SK-N-SH (cell line): ENCODE measurements at places on chromosomes 7 and 10.

DNA sequence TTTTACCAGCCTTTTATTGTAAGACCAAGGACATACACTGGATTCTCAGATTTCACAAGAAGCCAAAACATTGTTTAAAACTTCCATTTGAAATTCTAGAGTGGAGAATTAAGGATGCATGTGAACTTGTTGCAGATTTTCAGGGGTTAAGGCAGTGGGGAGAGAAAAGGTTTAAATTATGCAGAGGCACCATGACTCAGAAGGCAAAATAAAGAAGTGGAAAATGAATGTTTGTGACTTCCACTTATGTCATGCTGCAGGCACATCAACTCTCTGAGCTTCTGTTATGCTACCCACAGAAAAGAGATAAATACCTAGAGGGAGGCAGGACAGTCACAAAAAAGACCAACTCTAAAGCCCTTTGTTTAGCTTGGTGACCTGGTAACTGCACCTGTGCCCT, 84.4 kb upstream of the BET1 start:
- no peak for DNase-seq
- H3K4me3 ChIP-seq, result no peak overlapping the region
- no peaks in the 10 kb centered on the region for H3K36me3 ChIP-seq
- H3K27ac ChIP-seq, result no peak overlapping the region; the same call in 1 of the 2 replicates
- no peaks in the 10 kb centered on the region for H3K27me3 ChIP-seq
- H3K4me1 ChIP-seq, result peaks cover 11% of the 10 kb centered on the region

DNA sequence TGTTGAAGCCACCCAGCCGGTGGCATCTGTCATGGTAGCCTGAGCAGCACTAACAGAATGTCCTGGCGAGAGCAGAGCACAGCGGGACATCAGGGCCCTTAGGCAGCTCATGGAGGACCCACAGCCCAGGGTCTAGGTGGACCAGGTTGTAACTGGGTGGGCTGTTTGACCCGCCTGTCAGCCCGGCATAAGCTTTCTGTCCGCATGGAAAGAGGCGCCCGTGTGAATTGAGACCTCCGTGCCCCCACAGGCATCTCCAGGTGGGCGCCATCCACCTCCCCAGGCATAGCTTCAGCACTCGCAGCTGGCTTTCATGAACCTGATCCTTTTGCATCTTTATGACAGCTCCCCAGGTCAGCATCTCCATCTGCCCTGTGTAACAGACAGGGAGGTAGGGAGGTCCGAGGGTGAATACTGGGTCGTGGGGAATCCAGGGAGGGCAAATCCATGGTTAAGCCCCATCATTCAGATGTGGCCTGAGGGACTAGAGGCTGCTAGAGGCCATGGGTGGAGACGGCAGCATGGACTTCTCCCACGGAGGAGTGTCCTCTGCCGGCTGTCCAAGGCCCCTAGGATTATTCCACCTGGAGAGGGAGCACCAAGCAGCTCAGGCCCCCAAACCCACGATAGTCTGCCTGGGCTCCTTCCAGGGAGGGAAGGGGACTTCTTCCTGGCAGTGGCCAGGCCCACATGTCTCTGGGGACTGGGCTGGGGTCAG, 371.6 kb upstream of the MKI67 start:
- no peaks in the 10 kb centered on the region for H3K27me3 ChIP-seq
- no peak overlapping the region for H3K4me3 ChIP-seq
- H3K27ac ChIP-seq, result no peak overlapping the region
- DNase-seq, result no peak
- no peaks in the 10 kb centered on the region for H3K36me3 ChIP-seq
- no peaks in the 10 kb centered on the region for H3K4me1 ChIP-seq

DNA sequence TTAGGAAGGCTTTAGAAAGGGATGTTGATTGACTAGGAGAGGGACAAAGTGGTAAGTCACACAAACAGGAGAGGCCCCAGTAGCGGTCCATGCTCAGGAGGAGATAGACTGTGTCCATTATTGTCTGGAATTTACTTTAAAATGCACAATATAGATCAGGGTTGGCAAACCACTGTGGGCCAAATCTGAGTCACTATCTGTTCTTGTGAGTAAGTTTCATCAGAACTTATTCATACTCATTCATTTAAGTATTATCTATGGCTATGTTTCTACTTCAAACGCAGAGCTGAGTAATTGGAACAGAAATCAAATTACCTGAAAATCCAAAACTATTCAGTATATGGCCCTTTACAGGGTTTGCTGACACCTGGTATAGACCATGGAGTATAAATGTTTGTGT, 166.5 kb downstream of the COL28A1 start:
- no peaks in the 10 kb centered on the region for H3K27me3 ChIP-seq
- no peak overlapping the region for H3K4me3 ChIP-seq
- DNase-seq, result no peak

DNA sequence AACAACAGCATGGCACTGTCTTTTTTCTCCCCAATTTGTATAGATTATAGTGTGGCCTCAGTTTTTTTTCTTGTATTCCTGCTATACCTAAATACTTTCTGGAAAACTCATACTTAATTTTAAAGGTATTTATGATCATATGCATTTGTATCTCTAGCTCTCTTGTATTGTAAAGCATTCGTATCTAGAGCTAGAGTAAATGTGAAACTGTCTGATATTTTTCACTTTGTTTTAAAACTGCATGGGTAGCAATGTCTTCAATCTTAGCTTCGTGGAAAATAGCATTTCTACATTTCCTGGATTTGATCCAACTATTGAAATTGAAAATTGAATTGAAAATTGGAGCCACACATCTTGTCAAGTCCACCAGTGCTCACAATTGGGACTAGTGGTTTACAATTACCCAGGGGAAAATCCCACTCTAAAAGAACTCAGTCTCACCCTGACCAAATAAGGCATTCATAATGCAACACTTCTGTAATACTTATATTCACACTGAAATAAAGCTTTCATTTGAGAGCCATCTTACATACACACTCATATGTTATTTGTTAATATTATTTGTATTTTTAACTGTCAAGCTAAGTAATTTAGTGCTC, 51.3 kb upstream of the KLF6 start:
- no peaks in the 10 kb centered on the region for H3K27me3 ChIP-seq
- no peak for DNase-seq
- no peaks in the 10 kb centered on the region for H3K36me3 ChIP-seq
- no peak overlapping the region for H3K4me3 ChIP-seq

- H3K4me3 ChIP-seq, result no peak overlapping the region
- peaks cover 45% of the 10 kb centered on the region for H3K4me1 ChIP-seq
- DNase-seq, result no peak
- no peaks in the 10 kb centered on the region for H3K27me3 ChIP-seq
- peak overlapping the region; percentile 64; the same call in 1 of the 2 replicates for H3K27ac ChIP-seq
Measured at GRCh38 chr7:102874966-102875365, 37.8 kb upstream of the LRRC17 start.

DNA sequence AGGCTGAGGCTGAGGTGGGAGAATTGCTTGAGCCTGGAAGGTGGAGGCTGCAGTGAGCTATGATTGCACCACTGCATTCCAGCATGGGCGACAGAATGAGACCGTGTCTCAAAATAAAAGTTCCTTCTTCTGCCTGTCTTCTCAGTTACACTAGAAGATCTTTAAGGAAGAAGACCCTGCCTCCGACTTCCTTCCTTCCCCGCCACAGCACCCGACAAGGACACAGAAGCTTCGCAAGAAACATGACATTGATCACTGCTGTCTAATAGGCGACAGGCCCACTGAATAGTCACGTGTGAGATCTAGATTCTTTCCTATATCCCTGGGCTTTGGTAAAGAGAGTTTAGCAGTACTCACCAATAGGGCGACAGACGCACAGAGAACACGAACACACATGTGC, 118.2 kb downstream of the PRPF18 start:
- DNase-seq, result no peak
- H3K4me3 ChIP-seq, result no peak overlapping the region
- no peaks in the 10 kb centered on the region for H3K27me3 ChIP-seq
- H3K27ac ChIP-seq, result no peak overlapping the region

DNA sequence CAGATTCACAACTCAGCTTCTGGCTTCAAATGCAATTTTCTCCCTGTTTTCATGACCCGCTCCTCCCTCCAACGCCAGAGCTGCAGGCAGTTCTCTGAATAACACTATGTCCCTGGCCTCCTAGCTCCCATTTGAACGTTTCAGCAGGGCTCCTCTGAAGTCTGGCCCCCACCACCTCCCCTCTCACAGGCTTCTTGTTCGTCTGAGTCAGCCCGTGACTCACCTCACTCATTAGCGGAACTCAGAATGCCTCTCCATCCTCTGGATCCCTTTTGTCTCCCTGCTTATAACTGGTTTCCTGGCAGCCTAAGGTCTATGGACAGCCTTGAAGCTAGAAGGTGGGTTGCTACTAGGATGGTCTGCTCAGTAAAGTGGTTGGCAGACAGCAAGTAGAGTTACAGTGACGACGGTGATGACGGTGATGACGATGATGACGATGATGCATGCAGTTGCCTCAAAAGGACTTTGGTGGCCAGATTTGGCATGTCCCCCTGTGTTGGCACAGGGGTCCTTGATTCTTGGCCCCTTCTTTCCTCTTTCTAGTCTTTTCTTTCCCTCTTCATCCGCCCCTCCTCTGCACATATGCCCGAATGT, 83.3 kb upstream of the MKLN1 start:
- no peak overlapping the region for H3K4me3 ChIP-seq
- H3K36me3 ChIP-seq, result no peaks in the 10 kb centered on the region
- H3K27me3 ChIP-seq, result no peaks in the 10 kb centered on the region

DNA sequence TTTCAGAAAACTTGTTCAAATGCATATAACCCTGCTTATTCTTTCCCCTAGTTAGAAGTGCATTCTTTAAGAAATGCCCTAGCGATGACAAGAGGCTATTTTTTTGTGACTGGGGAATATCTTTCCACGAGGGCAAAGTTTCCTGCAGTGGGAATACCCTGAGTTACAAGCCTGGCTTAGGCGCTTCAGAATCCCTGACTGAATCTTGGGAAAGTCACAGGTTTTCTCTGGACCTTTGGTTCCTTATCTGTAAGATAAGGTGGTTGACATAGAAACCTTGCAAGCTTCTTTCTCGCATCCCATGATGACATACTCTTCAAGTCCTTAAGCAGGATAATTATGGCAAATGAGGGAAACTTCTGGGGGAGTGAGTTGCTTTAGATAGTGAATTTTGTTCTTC, 80.5 kb upstream of the FZD8 start:
- no peak overlapping the region for H3K27ac ChIP-seq
- no peak for DNase-seq
- no peaks in the 10 kb centered on the region for H3K36me3 ChIP-seq
- no peaks in the 10 kb centered on the region; the same call in 1 of the 2 replicates for H3K27me3 ChIP-seq

DNA sequence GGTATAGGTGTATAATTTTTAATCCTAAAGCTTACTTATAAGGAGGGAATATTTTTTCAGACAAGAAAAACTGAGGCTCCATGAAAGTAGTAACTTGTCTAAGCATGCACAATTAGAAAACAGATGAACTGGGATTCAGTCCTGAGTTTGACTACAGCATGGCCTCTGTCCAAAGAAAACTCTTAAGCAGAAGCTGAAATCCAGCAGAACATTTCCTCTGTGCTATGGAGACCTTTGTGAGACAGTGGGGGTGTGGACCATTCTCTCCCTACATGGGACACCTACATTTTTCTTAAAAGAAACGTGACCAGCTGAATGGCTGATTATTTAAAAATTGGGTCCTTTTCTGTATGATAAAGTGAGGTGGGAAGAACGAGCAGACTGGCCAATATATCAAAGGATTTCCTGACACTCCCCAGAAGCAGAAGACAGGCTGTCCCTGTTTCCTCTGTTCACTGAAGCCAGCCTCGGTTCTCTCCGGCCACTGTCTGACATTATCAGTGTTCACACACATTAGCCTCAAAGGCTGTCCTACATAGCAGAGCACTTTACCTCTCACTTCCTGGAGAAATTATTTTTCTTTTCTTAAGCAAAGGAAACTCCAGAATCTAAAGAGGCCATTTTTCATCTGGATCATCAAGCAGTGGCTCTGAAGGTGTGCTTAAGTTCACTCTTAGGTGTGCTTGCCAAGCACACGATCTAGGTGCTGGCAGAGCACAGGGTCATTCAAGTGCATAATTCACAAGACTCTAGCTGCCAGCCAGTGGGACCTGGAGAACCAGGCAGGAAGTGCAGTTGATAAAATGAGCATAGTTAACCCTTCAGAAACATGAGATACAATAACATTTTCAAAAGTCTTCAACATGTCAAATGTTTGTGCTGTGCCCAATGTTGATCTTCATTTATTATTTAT, 40.4 kb upstream of the KIAA1217 start:
- H3K4me3 ChIP-seq, result no peak overlapping the region
- H3K27me3 ChIP-seq, result no peaks in the 10 kb centered on the region
- no peak overlapping the region for H3K27ac ChIP-seq

- no peaks in the 10 kb centered on the region for H3K27me3 ChIP-seq
- no peaks in the 10 kb centered on the region for H3K36me3 ChIP-seq
- no peak for DNase-seq
- no peak overlapping the region for H3K27ac ChIP-seq
- H3K4me1 ChIP-seq, result peaks cover under 1% of the 10 kb centered on the region; the same call in 1 of the 2 replicates
Measured at GRCh38 chr7:112366886-112367285, 83.4 kb upstream of the IFRD1 start.

DNA sequence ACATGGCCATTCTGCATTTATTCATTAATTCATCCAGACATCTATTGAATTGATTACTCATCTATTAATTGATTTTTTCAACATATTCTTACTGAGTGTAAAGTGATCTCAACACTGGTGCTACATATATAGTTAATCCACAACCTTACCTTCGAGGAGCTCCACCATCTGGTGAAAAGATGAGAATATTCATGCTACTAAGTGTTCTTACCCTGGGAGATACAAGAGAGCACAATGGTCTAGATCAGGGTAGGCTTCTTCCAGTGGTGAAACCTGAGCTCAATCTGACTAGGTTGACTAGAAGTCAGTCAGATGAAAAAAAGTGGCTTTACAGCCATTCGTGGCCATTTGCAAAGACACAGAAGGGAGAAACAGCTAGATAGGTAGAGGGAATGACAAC, 507.4 kb downstream of the ANKRD7 start:
- H3K27me3 ChIP-seq, result no peaks in the 10 kb centered on the region
- no peaks in the 10 kb centered on the region for H3K36me3 ChIP-seq
- H3K27ac ChIP-seq, result no peak overlapping the region
- no peak overlapping the region for H3K4me3 ChIP-seq

GRCh38 chr10:110912374-110912773, 6.6 kb downstream of the BBIP1 start:
- DNase-seq, result peak; percentile 42
- peaks cover 11% of the 10 kb centered on the region; the same call in 1 of the 2 replicates for H3K4me1 ChIP-seq
- no peak overlapping the region; the same call in 1 of the 2 replicates for H3K4me3 ChIP-seq
- H3K27me3 ChIP-seq, result no peaks in the 10 kb centered on the region
- H3K27ac ChIP-seq, result peak overlapping the region; percentile 77

DNA sequence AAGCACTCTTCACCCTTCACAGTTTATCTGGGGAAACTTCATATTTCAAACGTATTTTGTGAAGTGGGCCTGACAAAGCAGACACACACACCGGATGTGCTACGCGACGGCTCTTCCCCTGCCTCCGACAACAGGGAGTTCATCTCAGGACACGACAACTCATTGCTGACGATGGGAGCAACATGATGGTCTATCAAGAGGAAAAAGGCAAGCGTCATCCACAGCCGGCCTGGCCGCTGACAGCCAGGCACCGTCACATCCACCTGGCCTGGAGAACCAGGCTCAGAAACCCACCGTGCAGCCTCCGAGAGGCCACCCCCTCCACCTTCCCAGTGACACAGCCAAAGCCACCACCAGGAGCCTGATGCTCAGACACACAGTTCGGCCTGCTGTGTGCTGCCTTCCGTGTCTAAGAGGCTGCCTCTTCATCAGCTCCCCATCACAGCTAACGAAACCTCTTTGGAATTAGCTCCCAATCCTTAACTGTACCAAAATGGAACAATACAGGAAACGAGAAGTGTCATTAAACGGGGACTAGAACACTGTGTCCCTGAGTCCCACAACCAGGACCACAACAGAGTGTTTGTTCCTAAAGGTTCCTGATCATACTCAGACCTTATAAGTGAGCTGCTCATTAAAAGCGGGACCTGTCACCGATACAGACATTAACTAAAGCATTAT, 76.7 kb downstream of the SFMBT2 start:
- H3K4me3 ChIP-seq, result no peak overlapping the region
- no peak overlapping the region for H3K27ac ChIP-seq
- H3K4me1 ChIP-seq, result no peaks in the 10 kb centered on the region
